ENCODE measurements at places on chromosomes 5 and 9.

- no peak for DNase-seq
These were observed 106.7 kb downstream of the EFNA5 start for GRCh38 chr5:107563959-107564544.

GRCh38 chr5:169719360-169720314 lies 82.6 kb downstream of the DOCK2 start:
- DNase-seq, result no peak

GRCh38 chr5:57320582-57320981 lies 146.7 kb downstream of the GPBP1 start:
- no peak for DNase-seq

GRCh38 chr9:113771199-113771598 lies 104.9 kb upstream of the ZNF618 start:
- no peak for DNase-seq

GRCh38 chr5:132445930-132446329 lies 44.6 kb downstream of the IRF1 start:
- DNase-seq, result no peak

DNA sequence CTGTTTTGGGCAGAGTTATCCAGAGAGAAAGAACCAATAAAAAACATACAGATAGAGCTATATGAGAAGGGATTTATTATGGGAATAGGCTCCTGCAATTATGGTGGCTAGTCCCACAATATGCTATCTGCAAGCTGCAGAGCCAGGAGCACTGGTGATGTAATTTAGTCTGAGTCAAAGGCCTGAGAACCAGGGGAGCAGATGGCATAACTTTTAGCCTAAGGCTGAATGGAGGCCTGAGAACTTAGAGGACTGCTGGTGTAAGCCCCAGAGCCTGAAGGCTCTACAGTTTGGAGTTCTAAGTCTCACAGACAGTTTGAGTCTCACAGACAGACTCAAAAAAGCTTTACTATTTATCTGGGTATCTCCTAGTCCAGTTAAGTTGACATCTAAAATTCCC lies 263.8 kb downstream of the FBXL7 start:
- DNase-seq, result no peak

- DNase-seq, result no peak
These were observed 203.1 kb downstream of the FSTL4 start for GRCh38 chr5:133409210-133409674.

GRCh38 chr9:131457746-131458145 lies 45.0 kb upstream of the POMT1 start:
- DNase-seq, result no peak

GRCh38 chr9:1276474-1276873 lies 226.3 kb downstream of the DMRT2 start:
- DNase-seq, result no peak

DNA sequence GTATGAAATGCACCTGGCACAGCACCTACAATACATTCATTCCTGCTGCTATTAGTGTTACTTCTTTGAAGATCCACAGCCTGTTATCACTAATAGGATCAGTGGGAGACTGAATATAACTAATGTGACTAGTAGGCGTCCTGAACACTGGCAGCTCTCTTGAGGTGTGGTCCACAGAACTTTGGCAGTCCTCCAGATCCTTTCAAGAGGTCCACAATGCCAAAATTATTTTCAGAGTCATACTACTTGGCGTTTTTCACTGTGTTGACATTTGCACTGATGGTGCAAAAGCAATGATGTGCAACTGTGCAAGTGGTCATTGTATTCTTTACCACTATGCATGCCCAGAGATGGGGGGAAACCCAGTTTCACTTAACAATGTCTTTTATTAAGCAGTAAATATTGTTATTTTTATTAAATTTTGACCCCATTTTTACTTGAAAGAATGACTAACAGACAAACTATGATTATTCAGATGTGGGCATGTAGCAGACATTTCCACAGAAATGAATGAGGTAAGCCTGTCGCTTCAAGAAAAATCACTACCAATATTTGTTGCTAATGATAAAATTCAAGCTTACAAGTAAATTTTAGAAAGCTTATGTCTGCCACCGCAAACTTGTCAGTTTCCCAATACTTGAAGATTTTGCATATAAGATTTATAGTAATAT lies 48.9 kb downstream of the ADRB2 start:
- DNase-seq, result no peak

DNA sequence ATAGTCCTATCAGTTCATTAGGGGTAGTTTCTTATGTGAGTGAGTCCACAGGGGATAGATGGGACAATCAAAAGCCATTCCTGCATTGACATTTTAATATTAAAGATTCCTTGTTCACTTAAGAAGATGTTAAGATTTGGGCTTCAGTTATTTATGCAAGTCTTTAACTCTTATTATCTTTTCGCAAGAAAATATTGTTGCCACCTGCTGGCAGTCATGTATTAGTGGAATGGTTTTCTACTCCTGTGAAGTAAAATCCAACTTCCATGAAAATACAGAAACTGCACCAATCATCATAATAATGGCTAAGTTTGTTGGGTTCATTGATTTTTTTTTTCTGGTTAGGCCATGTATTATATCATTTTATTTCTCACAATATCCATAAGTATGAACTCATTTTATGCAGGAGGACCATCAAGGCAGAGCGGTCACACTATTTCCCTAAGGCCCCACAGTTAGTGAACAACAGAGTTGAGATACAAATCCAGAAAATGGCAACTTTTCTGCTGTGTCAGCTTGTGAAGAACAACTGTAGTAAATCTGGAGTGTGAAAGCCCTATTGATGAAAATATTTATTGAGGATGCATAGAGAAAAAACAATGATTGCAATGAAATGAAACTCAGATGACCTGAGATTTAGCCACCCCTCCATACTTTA lies 88.5 kb upstream of the TXNDC8 start:
- no peak for DNase-seq

DNA sequence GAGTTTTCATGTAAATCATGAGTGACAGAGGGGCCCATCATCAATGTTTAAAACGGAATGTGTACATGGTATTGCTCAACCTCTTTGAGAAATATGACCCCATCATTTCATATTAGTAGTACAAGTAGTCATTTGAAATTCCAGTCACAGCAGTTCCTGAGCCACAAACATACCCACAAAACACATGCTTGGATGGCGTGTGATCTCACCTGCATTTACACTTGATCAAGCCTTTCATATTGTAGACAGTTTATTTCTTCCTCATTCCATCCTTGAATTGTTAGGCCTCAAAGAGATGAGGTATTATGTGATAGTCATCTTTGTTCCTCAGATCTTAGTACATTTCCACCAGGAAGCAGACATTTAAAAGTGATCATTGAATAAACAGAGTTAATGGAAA lies 96.8 kb upstream of the TAS2R1 start:
- DNase-seq, result no peak

DNA sequence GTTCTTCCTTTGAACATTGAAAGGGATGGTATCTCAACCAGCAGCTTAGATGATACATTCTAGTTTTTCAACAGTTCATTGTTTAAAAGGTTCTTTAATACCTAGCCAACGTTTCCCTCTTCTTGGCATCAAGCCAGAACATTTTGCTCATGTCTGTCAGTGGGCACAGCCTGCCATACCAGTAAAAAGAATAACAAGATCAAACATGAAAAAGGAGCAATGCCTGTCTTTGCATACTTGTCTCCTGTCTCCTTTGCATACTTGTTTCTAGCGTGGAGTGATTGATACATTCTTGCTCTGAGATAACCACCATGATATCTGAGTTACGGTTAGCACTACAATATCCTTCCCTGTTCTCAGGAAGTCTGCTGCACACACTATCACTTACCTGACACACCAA lies 248.6 kb upstream of the DAPK1 start:
- no peak for DNase-seq

- no peak for DNase-seq
These were observed 1.1 kb upstream of the FAF2 start for GRCh38 chr5:176446884-176447590.

- DNase-seq, result no peak
These were observed 50.9 kb downstream of the C9orf85 start for GRCh38 chr9:71962328-71962727.

- DNase-seq, result no peak
These were observed 374.7 kb upstream of the WWC1 start for GRCh38 chr5:167916706-167917105.

GRCh38 chr9:97791542-97791941 lies 61.5 kb upstream of the FOXE1 start:
- DNase-seq, result no peak

GRCh38 chr9:123911024-123911423 lies 18.9 kb downstream of the DENND1A start:
- DNase-seq, result no peak

DNA sequence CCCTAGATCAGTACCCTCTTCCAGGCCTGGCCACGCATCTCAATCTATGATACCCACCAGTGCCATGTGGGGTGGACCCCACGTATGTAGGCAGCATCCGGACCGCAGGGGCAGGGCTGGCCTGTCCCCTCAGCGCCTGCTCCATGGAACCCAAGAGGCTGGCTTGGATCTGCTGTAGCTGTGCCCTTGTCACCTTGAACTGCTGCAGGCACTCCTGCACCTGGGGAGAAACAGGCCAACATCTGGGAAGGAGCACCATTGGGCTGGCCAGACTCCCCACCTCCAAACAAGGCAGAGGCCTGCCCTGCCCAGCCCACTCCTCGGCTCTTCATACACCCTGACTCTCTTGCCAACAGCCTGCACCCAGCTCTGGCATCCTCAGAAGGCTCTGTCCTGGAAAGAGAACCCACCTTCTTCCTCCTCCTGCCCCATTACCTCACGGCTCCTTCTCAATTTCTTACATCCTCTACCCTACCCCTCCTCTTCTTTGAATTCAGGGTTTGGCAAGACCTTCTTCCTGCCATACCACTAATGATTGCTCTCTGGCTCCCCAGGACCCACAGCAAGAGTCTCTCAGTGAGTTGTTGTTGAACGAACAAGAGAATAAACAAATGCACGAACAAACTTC lies 7.7 kb downstream of the HK3 start:
- no peak for DNase-seq

- no peak for DNase-seq
These were observed 10.6 kb upstream of the SLC44A1 start for GRCh38 chr9:105233873-105234272.

- no peak for DNase-seq
These were observed 228.1 kb upstream of the DAPK1 start for GRCh38 chr9:87269296-87270176.

DNA sequence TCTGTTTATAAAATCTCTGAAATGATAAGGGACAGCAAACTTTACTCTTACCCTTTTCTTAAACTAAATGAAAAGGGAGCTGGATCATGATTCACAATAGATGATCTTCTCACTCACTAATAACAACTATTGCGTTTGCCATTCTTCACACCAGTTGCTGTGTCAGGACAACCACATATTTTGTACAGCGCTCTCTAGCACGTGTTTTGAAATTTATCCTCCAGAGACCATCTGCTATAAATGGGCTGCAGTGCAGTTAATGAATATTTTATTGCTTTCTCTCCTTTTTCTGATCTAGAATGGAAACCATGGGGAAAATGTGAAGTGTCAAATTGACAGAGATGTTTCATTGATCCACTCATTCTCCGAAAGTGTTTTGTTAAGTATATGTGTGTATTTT lies 258.4 kb upstream of the CCNH start:
- no peak for DNase-seq

DNA sequence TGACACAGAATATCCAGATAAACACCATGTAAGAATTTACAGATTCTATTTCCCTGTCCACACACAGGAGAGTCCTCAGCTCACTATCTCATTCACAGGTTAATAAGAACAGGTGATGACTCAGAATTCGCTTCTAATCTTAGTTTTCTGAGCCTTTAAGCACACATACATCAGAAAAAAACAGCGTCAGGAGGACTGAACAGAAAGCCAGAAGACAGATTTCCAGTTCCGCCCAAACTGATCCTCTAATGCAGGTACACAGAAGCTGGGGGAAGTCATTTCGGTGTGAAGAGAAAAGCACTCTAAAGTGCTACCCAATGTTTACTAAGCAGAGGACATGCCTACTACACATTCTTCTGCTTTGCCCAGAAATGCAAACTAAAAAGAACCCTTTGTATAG lies 1.6 kb downstream of the CEMIP2 start:
- peak; percentile 33 for DNase-seq

DNA sequence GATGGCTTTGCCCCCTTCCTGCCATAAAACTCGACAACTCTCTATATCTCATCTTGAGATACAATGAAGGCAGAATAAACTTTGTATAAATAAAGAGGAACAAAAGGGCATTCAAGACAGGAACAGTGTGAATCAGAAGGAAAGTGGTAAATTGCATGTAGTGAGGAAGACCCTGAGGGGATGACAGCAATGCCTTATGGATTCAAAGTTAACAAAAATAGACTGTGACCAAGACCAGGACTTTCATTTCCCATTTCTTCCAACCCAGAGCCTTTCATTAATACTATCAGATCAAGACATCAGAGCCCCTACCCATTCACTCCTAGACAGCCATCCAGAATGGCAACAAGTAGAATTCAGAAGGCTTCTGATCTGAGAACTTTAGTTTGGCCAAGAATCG lies 46.4 kb upstream of the ZNF462 start:
- no peak for DNase-seq

- no peak for DNase-seq
These were observed 108.8 kb upstream of the ASTN2 start for GRCh38 chr9:117523531-117524153.

- DNase-seq, result no peak
These were observed 13.3 kb downstream of the RIC1 start for GRCh38 chr9:5642170-5642569.

DNA sequence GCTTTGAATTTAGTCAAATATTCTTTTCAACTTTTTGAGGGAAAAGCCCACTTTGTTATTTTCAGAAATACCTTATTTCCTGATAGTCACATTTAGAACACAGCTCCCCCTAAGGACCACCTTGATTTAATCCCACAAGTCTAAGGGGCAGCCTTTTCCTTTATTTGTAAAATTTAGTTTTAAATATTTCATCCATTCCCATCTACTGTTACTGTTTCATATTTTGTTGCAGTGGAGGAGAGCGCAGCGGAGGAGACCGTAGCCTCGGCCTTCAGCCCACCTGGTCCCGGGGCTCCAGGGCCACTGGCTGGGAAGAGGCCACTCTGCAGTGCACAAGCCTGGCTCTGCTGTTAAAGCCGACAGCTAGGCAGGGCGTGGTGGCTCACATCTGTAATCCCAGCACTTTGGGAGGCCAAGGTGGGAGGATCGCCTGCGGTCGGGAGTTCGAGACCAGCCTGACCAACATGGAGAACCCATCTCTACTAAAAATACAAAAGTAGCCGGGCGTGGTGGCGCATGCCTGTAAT lies 19.6 kb downstream of the LPCAT1 start:
- DNase-seq, result no peak

DNA sequence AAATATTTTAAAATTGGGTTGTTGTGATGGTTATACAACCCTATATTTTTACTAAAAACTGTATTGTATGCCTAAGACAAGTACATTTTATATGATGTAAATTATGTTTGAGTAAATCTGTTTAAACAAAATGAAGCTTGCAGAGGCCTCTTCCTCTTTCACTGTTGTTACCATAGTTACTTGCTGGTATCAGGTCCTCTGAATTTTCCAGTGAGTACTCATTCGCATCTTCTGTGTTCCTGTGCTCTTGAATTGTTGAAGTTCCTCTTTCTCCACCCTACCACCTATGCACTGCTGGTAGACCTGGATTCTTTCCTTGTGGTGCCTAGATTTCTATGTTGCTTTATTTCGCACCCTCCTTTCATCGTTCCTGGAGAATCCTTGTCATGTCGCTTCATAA lies 938.5 kb upstream of the ACO1 start:
- DNase-seq, result no peak
